ENCODE measurements at places on chromosomes 16 and 17. TPM values are rescaled to one million over a fixed set of nuclear protein-coding genes. Genes with fewer than 3 reads are reported as not detected.

GRCh38 chr17:27649929-27650328 lies 18.9 kb downstream of the LGALS9 start:
- H3K27me3 ChIP-seq = no peaks in the 10 kb centered on the region
- DNase-seq = no peak
- H3K36me3 ChIP-seq = no peaks in the 10 kb centered on the region
- H3K4me3 ChIP-seq = no peak overlapping the region
- H3K4me1 ChIP-seq = no peaks in the 10 kb centered on the region

- peak; percentile 54 for DNase-seq
- H3K4me3 ChIP-seq = no peak overlapping the region
- no peaks in the 10 kb centered on the region for H3K27me3 ChIP-seq
- peaks cover 24% of the 10 kb centered on the region for H3K4me1 ChIP-seq
- H3K27ac ChIP-seq = 0 out of 2 replicates have a peak overlapping the region, but pooled peaks have one; percentile 21
- H3K36me3 ChIP-seq = no peaks in the 10 kb centered on the region
Observed at GRCh38 chr17:31915456-31916100, 14.1 kb upstream of the UTP6 start.

DNA sequence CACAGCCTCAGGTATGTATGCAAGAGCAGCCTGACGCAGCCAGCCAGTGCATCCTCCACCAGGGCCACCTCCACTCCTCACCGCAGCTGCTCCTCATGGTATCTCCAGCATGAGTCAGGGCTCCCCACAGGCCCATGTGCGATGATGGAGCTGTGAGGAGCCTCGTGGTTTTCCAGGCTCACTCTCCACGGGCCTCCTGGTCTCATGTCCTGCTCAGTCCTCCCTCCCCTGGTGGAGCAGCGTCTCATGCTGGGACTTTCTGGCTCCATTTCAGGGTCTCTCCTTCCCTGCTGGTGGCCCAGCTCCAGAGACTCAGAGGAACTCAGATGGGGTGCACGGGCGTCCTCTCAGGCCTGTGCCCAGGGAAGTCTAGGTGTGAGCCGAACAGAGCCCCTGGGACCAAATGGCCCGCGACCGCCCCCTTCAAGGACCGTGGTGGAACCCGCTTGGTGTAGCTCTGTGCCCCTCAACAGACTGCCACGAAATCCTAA lies 70.4 kb downstream of the METRNL start:
- peak; percentile 63 for DNase-seq
- H3K27ac ChIP-seq = no peak overlapping the region

Gene SLX4
- 6.2 TPM for total RNA-seq

Gene LRRC37A3
- 3.1 TPM for total RNA-seq

GRCh38 chr17:185445-186138 lies 4.1 kb upstream of the DOC2B start:
- no peak overlapping the region for H3K27ac ChIP-seq
- no peaks in the 10 kb centered on the region for H3K4me1 ChIP-seq
- DNase-seq = no peak
- H3K36me3 ChIP-seq = no peaks in the 10 kb centered on the region
- peaks cover 42% of the 10 kb centered on the region for H3K27me3 ChIP-seq

DNA sequence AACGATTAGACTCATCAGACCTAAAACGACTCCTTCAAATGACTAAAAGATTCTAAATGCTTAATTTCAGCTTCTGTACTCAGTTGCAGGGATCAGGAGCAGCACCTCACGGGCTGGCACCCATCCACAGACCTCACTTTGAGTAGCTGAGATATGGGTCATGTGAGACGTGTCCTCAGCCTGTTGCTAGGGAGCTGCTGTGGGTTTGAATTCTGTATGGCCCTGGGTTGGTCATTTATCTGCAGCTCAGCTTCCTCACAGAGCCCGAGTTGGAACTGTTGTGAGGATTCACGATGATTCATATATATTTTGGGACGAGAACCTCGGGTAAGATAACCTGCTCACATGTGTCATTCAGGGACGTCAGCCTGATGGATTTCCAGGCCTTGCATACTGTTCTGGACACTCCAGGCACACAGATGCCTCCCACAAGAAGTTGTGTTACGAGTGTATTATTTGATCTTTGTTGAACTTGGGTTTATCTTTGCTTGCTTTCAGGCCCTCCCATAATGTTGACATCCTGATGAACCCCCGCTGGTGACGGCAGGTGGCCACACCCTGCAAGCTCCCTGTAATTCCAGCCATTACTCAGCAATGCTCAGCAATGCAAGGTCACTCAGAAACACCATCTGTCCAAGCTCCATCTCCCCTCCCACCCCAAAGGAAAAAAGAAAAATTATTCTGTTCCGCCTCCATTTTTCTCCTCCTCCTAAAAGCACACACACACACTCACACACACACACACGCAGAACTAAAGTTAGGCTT lies 137.6 kb downstream of the RBFOX3 start:
- no peak overlapping the region for H3K4me3 ChIP-seq
- no peak overlapping the region for H3K27ac ChIP-seq
- no peaks in the 10 kb centered on the region for H3K36me3 ChIP-seq
- no peak for DNase-seq
- peaks cover 23% of the 10 kb centered on the region for H3K27me3 ChIP-seq

GRCh38 chr16:50326835-50327465 lies 41.8 kb downstream of the BRD7 start:
- H3K27ac ChIP-seq = 0 out of 2 replicates have a peak overlapping the region, but pooled peaks have one; percentile 13
- no peak overlapping the region for H3K4me3 ChIP-seq
- H3K36me3 ChIP-seq = peaks cover 26% of the 10 kb centered on the region
- no peaks in the 10 kb centered on the region for H3K27me3 ChIP-seq
- H3K4me1 ChIP-seq = peaks cover 8% of the 10 kb centered on the region

GRCh38 chr17:69448431-69449102 lies 34.1 kb downstream of the MAP2K6 start:
- no peak overlapping the region for H3K27ac ChIP-seq
- H3K27me3 ChIP-seq = no peaks in the 10 kb centered on the region
- no peak for DNase-seq
- H3K4me3 ChIP-seq = no peak overlapping the region
- no peaks in the 10 kb centered on the region for H3K36me3 ChIP-seq
- H3K4me1 ChIP-seq = no peaks in the 10 kb centered on the region

Gene C1QBP
- total RNA-seq = 131 TPM

- H3K27ac ChIP-seq = no peak overlapping the region
- no peak overlapping the region for H3K4me3 ChIP-seq
- no peaks in the 10 kb centered on the region for H3K36me3 ChIP-seq
- H3K27me3 ChIP-seq = no peaks in the 10 kb centered on the region
Observed at GRCh38 chr17:40986920-40987319, 2.8 kb upstream of the KRT40 start.

DNA sequence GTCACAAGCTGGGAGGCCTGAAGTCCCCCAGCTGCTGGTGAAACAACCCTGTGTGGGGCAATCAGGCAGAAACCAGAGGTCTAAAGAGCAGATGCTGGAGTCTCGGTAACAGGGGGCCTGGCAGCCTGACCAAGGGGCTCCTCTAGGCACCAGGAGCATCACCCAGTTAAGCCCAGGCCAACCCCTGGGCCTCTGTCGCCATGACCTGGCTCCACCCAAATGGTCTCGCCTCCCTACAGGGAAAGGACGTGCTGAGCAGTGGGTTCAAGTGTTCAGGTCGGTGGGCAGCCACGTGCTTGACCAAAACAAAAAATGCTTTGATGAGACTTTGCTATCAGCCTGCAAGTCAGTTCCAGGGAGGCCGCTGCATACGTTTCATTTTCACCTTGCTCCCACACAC lies 240.3 kb downstream of the ZNF423 start:
- DNase-seq = no peak
- no peaks in the 10 kb centered on the region for H3K36me3 ChIP-seq
- H3K27ac ChIP-seq = no peak overlapping the region
- no peak overlapping the region for H3K4me3 ChIP-seq

Gene ATP2C2
- total RNA-seq = not detected

DNA sequence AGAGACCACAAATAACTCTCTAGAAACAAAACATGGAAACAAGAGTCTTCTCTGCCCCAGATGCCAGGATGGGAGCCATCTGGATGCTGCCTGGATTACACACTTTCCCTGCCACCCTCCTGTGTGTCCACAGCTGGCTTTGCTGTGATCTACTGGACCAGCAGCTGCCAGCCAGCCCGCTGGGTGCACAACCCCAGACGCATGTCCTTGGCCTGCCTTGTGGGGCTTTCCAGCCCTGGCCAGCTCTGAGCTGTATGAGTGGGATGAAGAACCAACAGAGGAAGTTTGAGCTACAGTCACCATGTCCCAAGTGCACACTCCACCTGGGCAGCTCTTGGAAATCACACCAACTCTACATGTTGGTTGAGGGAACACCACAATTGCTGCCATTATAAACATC lies 57.0 kb upstream of the TNRC6C start:
- no peaks in the 10 kb centered on the region for H3K4me1 ChIP-seq
- no peak overlapping the region for H3K27ac ChIP-seq
- no peak overlapping the region for H3K4me3 ChIP-seq

DNA sequence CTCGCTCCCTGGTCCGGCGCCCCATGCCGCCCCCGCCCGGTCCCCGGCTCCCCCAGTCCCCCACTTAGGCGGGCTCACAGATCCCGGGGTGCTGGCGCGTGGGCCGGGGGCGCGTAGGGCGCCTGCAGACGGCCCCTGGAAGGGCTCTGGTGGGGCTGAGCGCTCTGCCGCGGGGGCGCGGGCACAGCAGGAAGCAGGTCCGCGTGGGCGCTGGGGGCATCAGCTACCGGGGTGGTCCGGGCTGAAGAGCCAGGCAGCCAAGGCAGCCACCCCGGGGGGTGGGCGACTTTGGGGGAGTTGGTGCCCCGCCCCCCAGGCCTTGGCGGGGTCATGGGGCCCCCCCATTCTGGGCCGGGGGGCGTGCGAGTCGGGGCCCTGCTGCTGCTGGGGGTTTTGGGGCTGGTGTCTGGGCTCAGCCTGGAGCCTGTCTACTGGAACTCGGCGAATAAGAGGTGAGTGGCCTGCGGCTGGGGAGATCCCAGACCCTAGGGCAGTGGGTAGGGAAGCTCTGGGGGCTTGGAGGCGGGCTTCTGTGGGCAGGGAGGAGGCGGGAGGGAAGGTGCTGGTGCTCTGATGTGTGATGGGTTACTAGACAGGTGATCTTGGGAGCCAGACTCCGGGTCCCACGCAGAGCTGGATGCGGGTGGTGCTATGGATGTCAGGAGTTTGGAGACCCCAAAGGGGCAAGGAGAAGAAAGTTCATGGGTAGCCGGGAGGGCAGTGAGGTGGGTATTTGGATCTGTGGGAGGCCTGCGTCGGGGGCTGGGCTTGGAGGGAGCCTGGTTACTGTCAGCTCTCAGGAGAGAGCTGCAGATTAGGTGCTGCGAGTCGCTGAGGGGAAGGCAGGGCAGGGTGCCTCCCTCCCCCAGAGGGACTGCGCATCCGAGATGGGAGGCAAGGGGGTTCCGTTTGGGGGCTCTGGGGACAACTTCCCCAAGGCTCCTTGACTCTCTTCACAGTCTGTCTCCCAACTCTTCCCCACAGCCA lies 560 bp downstream of the EFNB3 start:
- peaks cover 12% of the 10 kb centered on the region for H3K4me1 ChIP-seq
- no peak for DNase-seq
- no peak overlapping the region for H3K27ac ChIP-seq

DNA sequence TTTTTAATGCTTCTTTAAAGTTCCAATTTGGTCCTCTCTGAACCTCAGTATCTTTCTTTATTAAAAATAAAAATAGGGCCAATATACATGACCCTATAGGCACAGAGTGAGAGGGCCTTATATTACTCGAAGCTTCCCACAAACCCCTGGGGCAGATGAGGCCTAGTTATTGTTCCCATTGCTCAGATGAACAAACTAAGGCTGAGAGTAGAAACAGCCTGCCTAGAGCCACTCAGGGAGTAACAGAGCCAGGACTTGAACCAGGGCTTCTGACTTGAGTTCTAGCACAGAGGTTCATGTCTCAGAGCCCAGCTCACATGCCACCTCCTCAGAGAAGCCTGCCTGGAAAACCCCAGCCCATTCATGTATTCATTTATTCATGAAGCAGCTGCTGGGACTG lies 7.7 kb downstream of the BCL7C start:
- H3K27me3 ChIP-seq = no peaks in the 10 kb centered on the region
- no peak overlapping the region for H3K4me3 ChIP-seq
- peaks cover 10% of the 10 kb centered on the region for H3K36me3 ChIP-seq
- no peak overlapping the region for H3K27ac ChIP-seq
- no peaks in the 10 kb centered on the region for H3K4me1 ChIP-seq
- no peak for DNase-seq

DNA sequence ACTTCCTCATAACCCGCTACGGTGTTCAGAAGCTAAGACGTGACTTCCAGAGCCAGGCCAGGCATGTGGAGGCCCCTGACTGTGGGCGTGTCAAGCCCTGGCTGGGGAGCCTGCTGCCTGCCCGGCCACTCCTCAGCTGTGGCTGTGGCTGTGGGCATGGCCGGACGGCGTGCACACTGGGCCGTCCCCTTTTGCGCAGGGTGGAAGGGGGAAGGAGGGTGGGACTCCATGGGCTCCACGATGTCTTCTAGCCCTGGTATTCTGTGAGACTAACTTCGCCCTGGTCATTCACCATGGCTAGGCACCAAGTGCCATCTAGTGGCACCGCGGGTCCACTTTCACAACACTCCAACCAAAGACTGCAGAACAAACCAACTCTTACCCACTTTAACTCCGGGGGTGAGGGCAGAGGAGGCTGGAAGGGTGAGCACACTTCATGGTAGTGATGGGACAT lies 67.9 kb downstream of the N4BP1 start:
- peaks cover 14% of the 10 kb centered on the region for H3K36me3 ChIP-seq
- H3K4me1 ChIP-seq = peaks cover 7% of the 10 kb centered on the region
- H3K27me3 ChIP-seq = no peaks in the 10 kb centered on the region
- DNase-seq = peak; percentile 82
- peak overlapping the region; percentile 33 for H3K27ac ChIP-seq

GRCh38 chr16:10688291-10688690 lies 6.4 kb downstream of the TEKT5 start:
- no peak overlapping the region for H3K27ac ChIP-seq
- H3K4me3 ChIP-seq = no peak overlapping the region
- H3K36me3 ChIP-seq = no peaks in the 10 kb centered on the region
- no peak for DNase-seq
- H3K27me3 ChIP-seq = no peaks in the 10 kb centered on the region
- H3K4me1 ChIP-seq = no peaks in the 10 kb centered on the region

- no peak overlapping the region for H3K4me3 ChIP-seq
- DNase-seq = no peak
- no peaks in the 10 kb centered on the region for H3K27me3 ChIP-seq
- H3K4me1 ChIP-seq = 0 out of 2 replicates have a peak, but pooled peaks cover 7% of the 10 kb centered on the region
- peaks cover 7% of the 10 kb centered on the region for H3K36me3 ChIP-seq
Observed at GRCh38 chr17:43014020-43014648, 7.5 kb downstream of the IFI35 start.

Gene LITAFD
- total RNA-seq = not detected

Gene NPIPB5
- total RNA-seq = 29.0 TPM

- H3K27me3 ChIP-seq = peaks cover 20% of the 10 kb centered on the region
- no peaks in the 10 kb centered on the region for H3K4me1 ChIP-seq
- DNase-seq = no peak
- H3K36me3 ChIP-seq = no peaks in the 10 kb centered on the region
- H3K27ac ChIP-seq = no peak overlapping the region
Observed at GRCh38 chr17:57755480-57756070, 10.5 kb upstream of the CCDC182 start.

Gene B4GALNT2
- not detected for total RNA-seq
